ENCODE measurements at places on chromosomes 16 and 17.

DNA sequence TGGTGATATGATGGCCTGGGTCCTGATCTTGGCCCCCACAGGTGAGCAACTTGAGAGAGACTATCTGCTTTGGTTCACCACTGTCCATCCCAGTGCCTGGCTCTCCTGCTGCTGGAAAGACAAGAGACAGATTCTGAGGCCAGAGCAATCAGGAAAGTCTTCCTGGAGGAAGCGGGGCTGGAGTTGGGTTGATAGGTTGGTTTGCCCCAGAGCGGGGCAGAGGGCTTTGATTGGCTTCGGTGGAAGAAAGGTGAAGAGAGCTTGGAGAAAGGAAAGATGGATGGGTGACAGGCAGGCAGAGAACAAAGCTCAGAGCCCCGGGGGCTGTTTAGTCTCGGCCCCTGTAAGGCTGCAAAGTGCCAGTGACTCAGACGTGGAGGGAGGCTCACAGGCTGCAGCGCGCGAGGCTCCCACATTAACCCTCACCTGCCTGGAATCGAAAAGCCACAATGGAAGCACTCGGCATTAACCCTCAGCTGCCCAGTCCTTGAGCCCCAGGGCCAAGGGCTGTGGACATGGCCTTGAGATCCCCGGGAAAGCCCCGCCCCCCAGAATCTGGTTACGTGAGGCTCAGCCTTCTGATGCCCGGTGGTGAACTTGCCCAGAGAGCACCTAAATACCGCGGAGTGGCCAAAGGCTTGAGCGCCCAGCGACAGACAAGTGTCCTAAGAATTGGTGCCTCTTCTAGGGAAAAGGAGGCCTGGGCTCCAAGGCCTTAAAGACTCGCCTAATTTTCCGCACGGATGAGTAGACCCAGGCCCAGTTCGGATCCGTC lies 996 bp upstream of the CPNE2 start:
- no peak for DNase-seq

DNA sequence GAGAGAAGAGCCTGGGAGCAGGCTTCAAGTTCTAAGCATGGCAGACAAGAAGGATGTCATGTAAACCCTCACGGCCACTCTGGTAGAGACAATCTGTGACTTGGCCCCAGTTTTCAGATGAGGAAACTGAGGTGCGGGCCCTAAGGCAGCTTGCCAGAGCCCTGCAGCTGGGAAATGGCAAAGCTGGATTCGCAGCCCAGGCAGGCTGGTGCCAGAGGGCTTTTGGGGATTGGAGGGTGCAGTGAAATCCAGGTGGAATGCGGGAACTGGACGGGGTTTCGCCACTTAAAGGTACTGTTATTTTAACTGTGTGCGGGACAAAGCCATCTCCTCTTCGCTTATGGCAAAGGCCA lies 477 bp upstream of the OSGIN1 start:
- DNase-seq, result no peak

DNA sequence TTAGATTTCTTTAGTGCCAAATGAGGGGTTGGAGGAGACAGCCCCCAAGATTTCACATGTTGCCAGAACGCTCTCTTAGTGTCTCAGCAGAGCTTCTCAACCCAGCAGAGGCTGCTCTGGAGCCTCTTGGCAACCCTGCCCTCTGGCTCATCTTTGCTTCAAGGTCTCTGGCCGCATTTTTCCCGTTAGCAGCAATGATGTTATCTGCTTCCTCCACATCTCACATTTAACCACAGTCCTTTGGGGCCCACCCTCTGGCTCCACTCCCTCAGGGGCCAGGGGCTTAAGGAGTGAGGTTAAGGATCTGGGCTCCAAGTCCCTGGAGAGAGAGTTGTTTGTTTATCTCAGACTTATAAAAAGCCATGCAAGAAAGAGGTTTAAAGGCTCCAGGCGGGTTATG lies 3.3 kb upstream of the XYLT1 start:
- no peak for DNase-seq

DNA sequence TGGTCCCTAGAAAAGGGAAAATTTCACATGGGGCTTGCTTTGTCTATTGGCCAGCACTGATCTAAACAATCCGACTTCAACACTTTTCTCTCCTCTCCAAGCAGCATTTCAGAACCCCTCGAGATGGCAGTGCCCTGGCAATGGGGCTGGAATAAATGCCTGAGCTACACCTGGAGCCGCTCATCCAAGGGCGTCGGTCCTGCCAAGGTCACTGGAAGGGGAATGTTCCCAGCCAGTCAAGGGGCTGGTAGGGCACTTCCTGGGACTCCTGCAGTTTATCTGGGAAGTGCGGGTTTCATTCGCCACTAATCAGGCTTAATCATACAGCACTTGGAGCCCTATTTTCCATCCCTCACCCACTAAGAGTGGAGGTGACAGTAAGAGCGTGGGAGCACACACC lies 17.1 kb downstream of the MEAK7 start:
- no peak for DNase-seq
